ENCODE measurements at places on chromosomes 4 and X. TPM values are rescaled to one million over a fixed set of nuclear protein-coding genes. Genes with fewer than 3 reads are reported as not detected.

Gene FAAH2
- 0.74 TPM for polyA plus RNA-seq

Gene MTNR1A
- not detected for polyA plus RNA-seq

Gene TEX28
- polyA plus RNA-seq = not detected

Gene HTR2C
- polyA plus RNA-seq = not detected

Gene NSUN7
- polyA plus RNA-seq = 0.66 TPM

Gene NR3C2
- polyA plus RNA-seq = 20.4 TPM

Gene HPRT1
- polyA plus RNA-seq = 19.0 TPM

Gene DKC1
- polyA plus RNA-seq = 32.9 TPM

Gene ARX
- polyA plus RNA-seq = 6.9 TPM

Gene ATP8A1
- polyA plus RNA-seq = 4.6 TPM

Gene AR
- polyA plus RNA-seq = 6.3 TPM

Gene FGF13
- 109 TPM for polyA plus RNA-seq

Gene SMIM10
- polyA plus RNA-seq = 15.0 TPM

Gene CENPE
- polyA plus RNA-seq = 3.4 TPM

Gene SPANXN4
- not detected for polyA plus RNA-seq

Gene ZNF732
- polyA plus RNA-seq = 0.89 TPM

Gene SSX3
- polyA plus RNA-seq = not detected

Gene PABPC4L
- 7.5 TPM for polyA plus RNA-seq

Gene TAPT1
- polyA plus RNA-seq = 36.9 TPM

Gene DIPK2B
- polyA plus RNA-seq = 21.7 TPM

Gene FAM47A
- 0.13 TPM for polyA plus RNA-seq

Gene LRBA
- polyA plus RNA-seq = 25.7 TPM

Gene GLRA3
- not detected for polyA plus RNA-seq

Gene TCEAL7
- polyA plus RNA-seq = 253 TPM

Gene ADAD1
- not detected for polyA plus RNA-seq

Gene GLA
- 15.0 TPM for polyA plus RNA-seq

Gene PHOX2B
- not detected for polyA plus RNA-seq

Gene RAB41
- polyA plus RNA-seq = 0.36 TPM

Gene BTC
- polyA plus RNA-seq = 2.4 TPM

Gene GAGE1
- not detected for polyA plus RNA-seq

Gene MID2
- 8.4 TPM for polyA plus RNA-seq

Gene LGI2
- 3.4 TPM for polyA plus RNA-seq

Gene CT45A2
- not detected for polyA plus RNA-seq

Gene SEC31A
- polyA plus RNA-seq = 161 TPM

Gene FATE1
- polyA plus RNA-seq = 3.9 TPM

Gene GABRE
- polyA plus RNA-seq = 37.8 TPM

Gene KCNE5
- 82.6 TPM for polyA plus RNA-seq

Gene GLUD2
- polyA plus RNA-seq = 3.2 TPM

Gene TLR10
- polyA plus RNA-seq = 0.41 TPM

Gene PLP2
- polyA plus RNA-seq = 148 TPM

Gene TCP11X2
- polyA plus RNA-seq = not detected

Gene TEX13B
- polyA plus RNA-seq = not detected

Gene SPANXN3
- not detected for polyA plus RNA-seq

Gene NXF2
- not detected for polyA plus RNA-seq

Gene AWAT2
- polyA plus RNA-seq = not detected

Gene SHOX
- polyA plus RNA-seq = 3.0 TPM

Gene IBSP
- not detected for polyA plus RNA-seq

Gene TEC
- 0.49 TPM for polyA plus RNA-seq

Gene XAGE1A
- not detected for polyA plus RNA-seq

Gene HEPH
- 6.4 TPM for polyA plus RNA-seq

Gene STK26
- polyA plus RNA-seq = 50.1 TPM

Gene ADH5
- polyA plus RNA-seq = 87.8 TPM

Gene HERC5
- 2.3 TPM for polyA plus RNA-seq

Gene SSX7
- polyA plus RNA-seq = not detected

Gene BEX5
- not detected for polyA plus RNA-seq

Gene FAM184B
- polyA plus RNA-seq = 5.7 TPM

All from hindlimb muscle (tissue), 1 donor.